ENCODE measurements at places on chromosomes 1 and 21.

DNA sequence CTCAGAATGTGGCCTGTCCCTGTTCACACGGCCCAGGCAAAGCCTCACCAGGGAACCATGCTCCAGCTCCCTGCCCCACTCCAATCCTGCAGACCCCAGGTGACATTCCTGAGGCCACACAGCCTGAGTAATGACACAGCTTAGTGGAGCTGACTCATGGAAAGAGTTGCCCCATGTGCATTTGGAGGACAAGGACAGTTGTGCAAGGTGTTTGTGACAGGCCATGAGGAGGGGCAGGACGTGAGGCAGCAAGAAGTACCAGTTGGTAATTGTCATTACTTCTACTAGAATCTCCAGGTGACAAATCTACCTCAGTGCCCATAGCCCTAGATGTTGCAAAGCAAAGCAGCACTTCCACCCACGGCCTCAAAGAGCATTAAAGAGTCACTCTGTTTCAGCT, 15.2 kb downstream of the PRR9 start:
- DNase-seq: no peak

GRCh38 chr1:192901500-192901899, 92.7 kb downstream of the RGS2 start:
- no peak for DNase-seq

GRCh38 chr1:229058111-229058561, 212.8 kb upstream of the RAB4A start:
- peak; percentile 7 for DNase-seq

- no peak for DNase-seq
Measured at GRCh38 chr1:84247425-84248220, 53.9 kb upstream of the SAMD13 start.

DNA sequence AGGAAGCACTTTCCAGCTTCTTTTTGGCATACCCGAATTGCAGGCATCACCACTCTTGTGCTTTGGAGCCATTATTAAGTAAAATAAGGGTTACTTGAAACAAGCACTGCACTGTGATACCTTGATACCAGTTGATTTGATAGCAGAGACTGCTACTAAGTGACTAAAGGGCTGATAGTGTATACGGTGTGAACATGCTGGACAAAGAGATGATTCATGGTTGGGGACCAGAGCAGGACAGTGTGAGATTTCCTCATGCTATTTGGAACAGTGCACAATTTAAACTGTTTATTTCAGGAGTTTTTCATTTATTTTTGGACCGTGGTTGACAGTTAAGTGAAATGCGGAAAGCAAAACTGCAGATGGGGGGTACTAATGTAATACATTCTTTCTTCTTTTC, 9.9 kb downstream of the RPS27 start:
- DNase-seq: no peak

DNA sequence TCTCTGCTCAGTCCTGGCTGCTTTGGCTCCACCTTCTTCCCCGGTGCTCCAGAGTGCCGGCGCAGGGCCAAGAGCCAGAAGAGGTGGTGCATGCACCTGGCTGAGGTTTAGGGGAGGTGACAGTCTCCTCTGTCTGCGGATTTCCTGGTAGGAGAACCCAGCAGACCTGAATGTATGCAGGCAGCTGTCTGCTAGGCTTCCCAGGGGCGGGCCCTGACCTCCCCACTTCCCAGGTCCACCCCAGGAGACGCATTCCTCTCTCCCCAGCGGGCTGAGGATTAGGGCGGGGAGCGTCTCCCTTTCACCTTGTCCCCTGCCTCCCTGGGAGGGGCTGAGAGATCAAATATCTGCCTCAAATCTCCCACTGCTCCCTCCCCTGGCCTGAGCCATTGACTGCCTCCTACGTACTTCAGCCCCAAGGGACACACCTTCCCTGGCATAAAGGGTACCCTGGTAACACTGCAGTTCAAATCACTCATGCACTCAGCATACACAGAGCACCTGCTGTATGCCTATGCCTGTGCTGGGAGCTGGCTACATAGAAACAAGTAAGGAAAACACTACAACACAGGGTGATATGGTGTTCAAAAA, 27.5 kb downstream of the DMBX1 start:
- no peak for DNase-seq

- no peak for DNase-seq
Measured at GRCh38 chr1:53524428-53525375, 65.5 kb downstream of the DMRTB1 start.

GRCh38 chr1:213953806-213954205, 34.0 kb upstream of the PROX1 start:
- DNase-seq: no peak

DNA sequence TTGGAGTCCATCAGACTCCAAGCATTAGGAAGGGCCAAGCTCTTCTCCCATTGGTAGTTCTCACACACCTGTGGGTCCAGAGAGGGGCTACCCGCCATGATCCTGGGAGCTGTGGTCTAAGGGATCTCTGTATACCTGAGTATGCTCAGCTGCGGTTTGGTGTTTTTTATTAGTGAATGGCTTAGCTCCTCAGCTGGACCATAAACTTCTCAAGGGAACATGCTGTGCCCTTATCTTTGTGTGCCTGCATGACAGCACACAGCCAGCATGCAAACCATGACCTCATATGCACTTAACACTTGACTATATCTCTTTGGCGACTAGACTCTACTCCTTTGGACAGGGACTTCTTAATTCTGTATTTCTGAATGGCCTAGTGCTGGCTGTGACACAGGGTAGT, 94.5 kb downstream of the CD58 start:
- no peak for DNase-seq

DNA sequence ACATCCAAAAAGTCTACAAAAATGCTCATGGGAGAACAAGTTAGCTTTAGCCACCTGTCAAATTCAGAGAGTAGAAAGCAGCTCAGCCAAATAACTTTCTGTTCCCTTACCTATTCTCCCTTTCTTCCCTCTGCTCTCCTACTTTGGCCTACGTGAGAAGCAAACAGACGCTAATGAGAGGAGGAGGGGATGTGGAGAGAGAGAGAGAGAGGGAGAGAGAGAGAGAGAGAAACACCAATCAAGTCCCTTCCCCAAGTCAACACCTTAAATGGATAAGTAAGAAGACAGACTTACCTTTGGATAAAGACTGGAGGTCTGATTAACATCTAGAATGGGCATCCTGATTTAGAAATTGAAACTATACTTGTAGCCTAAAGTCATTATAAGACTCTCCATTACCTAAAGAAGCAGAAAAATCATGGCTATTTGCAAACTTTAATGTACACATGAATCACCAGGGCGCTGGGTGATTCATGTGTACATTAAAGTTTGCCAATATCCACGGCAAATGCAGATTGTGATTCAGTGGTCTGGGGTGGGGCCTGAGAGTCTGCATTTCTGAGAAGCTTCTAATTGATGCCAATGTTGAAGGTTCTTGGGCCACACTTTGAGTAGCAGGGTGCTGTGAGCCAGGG, 13.1 kb upstream of the DUSP12 start:
- DNase-seq: no peak

DNA sequence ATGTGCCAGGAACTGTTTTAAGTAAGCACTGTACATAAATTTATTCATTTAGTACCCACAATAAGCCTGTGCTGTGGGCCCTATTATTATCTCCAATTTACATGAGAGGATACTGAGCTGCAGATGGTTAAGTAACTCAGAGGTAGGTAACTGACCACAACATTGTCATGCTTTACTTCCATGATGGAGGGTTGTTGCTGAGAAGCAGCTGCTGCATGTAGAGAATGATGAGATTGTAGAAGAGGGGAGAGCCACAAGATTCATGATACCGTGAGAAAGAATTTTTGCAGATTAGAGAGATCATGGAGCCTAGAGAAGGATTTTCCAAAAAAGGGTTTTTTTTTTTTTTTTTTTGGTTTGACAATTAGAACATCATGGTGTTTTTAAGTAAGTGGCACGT, 313.1 kb downstream of the PTBP2 start:
- no peak for DNase-seq

DNA sequence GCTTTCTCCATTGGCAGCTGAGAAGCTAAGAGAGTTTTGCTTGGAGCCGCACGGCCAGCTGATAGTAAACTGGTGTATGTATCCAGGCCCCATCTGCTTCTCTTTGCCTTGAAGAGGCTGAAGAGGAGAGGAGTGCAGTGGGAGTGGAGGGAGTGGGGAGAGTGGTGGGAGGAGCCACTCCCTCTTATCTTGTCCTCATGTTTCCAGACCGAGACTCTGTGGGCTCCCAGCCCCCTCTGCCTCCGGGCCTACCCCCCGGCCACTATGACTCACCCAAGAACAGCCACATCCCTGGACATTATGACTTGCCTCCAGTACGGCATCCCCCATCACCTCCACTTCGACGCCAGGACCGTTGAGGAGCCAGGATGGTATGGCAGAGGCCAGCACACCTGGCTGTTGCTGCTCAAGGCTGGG, 6.0 kb upstream of the LRRC71 start:
- DNase-seq: no peak

GRCh38 chr1:159532922-159533321, 2.9 kb downstream of the OR10J5 start:
- DNase-seq: no peak

- no peak for DNase-seq
Measured at GRCh38 chr1:56330391-56331026, 248.9 kb downstream of the PLPP3 start.

- DNase-seq: no peak
Measured at GRCh38 chr1:241101622-241102021, 255.4 kb downstream of the RGS7 start.

GRCh38 chr1:113895961-113896360, 8.6 kb upstream of the BCL2L15 start:
- DNase-seq: no peak

DNA sequence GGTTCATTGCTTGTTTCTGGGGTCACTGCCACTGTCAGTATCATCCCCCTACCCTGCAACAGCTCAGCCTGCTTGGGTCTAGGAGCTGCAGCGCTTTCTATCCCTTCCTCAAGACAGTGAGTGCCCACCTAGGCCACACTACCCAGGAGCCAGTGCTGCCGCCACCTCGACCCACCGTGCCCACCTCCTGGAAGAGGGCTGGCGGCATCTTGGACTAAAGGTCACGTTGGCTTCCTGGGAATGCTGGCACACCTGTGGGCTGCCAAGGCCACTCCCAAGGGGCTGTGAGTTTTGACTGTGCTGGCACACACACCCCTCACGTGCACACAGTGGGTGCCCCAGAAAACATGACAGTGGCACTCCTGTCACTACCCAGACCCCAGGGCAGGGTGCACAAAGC, 22.1 kb downstream of the CRYAA start:
- no peak for DNase-seq

DNA sequence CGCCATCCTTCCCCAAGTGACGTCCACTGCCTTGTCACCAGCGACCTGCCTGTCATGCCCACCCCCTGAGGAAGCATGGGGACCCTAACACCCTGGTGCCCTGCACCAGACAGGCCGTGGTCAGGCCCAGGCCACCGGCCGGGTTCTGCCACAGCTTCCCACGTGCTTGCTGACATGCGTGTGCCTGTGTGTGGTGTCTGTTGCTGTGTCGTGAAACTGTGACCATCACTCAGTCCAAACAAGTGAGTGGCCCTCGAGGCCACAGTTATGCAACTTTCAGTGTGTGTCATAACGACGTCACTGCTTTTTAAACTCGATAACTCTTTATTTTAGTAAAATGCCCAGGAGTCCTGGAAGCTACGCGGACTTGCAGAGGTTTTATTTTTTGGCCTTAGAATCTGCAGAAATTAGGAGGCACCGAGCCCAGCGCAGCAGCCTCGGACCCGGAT, 8.5 kb upstream of the CTRC start:
- DNase-seq: no peak

DNA sequence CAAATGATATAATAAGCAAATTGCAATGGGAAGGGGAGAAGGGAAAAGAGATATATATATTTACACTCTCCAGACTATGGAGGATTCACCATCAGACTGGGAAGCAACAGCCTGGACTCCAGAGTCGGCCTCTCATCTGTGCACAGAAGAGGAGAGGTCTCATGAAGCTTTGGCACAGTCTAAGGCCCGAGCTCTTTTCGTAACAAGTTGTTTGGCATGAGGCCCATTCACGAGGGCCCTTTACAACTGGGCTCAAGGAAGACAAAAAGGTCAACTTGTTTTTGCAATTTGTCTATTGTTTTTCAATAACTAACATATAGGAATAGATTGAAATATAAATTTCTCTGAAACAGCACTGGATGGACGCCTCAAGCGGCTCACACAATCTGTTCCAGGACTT, 66.7 kb upstream of the AJAP1 start:
- DNase-seq: no peak

GRCh38 chr1:194755241-194755994, 1569.0 kb upstream of the B3GALT2 start:
- DNase-seq: no peak

- no peak for DNase-seq
Measured at GRCh38 chr1:206779638-206780037, 7.3 kb upstream of the IL10 start.

DNA sequence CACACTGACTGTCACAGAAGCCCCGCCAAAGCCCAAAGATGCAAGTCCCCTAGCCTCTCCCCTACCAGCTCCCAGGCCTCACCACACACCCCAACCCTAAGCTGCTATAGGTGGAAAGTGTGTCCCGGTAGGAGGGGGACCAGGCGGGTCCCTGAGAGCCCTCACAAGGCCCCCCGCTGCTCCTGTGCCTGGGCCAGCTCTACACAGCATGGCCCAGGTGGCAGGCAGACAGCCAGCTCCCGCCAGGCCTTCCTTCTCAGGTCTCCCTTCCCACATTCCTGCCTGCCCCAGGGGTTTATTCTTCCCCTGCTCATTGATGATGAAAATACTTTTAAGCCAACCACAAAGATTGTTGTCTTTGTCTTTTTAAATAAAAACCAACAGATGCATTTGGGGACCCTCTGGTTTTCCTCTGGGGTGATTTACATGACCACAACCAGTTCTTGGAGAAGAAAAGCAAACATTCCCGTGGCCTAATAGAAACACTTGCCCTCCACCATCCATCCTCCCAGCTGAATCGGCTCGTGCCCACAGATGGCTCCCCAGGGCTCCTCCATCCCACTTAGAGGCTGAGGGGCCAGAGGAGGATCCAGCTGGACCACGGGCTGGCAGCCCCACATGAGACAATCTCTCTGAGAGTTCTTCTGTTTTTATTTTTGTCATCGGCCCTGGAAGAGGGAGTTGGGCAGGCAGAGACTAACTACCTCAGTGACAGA, 93.1 kb downstream of the DMRTB1 start:
- no peak for DNase-seq

- no peak for DNase-seq
Measured at GRCh38 chr1:119314001-119314796, 54.4 kb upstream of the HAO2 start.

DNA sequence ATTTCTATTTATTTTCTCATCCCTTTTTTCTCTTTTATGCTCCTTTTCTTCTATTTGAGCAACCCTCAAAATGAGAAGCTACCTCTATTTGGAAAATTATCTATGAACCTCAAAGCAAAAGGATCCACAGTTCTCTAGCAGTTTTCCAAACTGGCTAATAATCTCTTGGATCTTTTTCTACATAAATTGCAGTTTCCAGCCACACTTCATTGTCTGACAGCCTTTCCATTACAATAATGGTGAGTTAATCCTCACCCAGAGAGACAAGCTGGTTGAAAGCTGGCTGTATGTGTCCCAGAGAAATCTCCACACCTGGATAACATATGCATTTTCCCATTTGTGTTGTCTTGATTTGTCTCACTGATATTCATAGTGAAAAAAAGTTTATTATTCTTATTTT, 16.5 kb upstream of the HSD17B7 start:
- DNase-seq: no peak

GRCh38 chr1:93317207-93317606, 28.5 kb upstream of the DR1 start:
- no peak for DNase-seq

GRCh38 chr1:2480236-2480985, 4.3 kb downstream of the PLCH2 start:
- no peak for DNase-seq
